Nucleus accumbens (tissue), 56 donors: ENCODE measurements at places on chromosomes 2 and 18.

GRCh38 chr2:191693778-191694177, 15.8 kb downstream of the NABP1 start:
- DNase-seq, result no peak

DNA sequence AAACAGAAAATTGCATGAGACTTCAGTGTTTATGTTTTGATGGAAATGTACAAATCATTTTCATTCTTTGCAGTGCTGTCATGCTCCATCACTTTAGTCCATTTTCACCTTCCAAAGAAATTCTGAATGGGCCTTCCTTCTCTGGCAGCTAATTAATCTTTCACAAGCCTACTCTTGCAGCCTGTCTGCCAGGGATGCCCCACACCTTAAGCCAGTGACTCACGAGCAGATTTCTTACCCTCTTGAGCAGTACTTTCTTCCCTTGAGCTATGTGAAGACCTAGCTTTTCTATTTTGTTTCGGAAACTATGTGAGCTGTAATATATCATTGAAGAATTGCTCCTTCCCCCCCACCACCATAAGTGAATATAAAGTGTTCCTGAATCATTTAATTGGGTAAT, 404.3 kb upstream of the VWC2L start:
- DNase-seq, result no peak

DNA sequence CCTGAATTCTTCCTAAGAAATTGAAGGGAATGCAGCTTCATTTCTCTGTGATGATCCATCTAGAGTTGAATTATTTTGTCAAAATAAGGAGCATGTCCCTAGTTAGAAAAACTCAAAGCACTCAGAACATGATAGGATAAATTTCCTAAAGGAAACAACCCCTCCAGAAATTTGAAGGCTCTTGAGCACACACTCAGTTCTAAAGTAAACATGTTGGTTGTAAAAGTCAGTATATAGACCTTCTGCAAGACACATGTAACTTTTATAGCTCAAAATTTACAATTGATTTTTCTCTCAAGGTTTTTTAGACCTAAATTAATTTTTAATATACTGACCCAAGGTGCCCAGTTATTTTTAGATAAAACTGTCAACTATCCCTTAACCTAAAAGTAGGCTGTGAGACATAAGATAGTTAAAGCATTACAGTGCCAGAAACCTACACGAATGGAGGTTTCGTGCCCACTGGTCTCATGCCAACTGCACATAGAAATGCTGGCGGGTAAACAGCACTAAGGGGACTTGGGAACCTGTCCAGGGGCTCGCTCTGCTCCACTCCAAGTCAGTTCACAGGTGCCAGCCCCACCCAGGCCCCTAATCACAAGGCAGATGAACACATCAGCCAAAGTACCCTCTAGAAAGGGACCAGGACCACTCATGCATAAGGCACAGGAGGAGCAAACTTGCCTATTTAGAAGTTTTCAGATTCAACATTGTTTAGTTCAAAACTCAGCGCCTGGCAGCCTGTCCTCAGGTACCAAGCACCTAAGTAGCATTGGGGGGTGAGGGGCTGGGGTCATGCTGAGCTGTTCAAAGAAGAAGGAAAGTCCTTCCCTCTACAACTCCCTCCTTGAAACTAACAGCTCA, 106.5 kb downstream of the SMC6 start:
- no peak for DNase-seq

DNA sequence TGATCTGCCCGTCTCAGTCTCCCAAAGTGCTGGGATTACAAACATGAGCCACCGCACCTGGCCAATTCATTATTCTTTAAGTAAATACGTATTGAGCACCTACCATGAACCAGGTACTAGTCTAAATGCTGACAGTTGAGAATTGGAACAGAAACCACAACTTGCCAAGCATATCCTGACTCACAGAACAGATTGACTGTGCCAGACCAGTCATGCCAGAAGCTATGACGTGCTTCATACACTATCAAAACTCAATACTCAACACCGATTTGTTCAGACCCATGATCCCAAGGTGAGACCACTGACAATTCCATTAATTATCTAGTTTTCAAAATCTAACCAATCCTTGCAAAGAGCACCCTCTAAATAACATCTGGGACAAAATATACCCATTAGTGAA, 148.6 kb downstream of the B3GNT2 start:
- DNase-seq, result no peak

DNA sequence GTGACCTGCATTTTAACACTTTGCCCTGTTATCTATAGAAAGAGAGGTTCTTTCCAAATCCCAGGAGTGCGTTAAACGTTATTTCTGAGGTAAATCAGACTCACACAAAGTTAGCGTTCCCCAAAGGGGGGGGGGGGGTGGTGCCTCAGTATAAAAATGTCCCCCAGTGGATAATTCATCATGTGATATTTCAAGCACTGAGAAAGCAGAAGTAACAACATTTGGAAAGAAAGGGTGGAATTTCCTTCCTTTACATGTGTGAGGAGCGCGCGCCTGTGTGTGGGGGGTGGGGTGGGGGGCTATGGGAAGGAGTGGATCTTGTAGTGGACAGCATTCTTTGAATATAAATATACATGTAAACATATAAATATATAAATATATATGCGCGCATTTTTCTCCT, 630.9 kb downstream of the NYAP2 start:
- DNase-seq, result no peak

- DNase-seq, result no peak
Measured at GRCh38 chr18:25594351-25594750, 242.4 kb upstream of the ZNF521 start.

DNA sequence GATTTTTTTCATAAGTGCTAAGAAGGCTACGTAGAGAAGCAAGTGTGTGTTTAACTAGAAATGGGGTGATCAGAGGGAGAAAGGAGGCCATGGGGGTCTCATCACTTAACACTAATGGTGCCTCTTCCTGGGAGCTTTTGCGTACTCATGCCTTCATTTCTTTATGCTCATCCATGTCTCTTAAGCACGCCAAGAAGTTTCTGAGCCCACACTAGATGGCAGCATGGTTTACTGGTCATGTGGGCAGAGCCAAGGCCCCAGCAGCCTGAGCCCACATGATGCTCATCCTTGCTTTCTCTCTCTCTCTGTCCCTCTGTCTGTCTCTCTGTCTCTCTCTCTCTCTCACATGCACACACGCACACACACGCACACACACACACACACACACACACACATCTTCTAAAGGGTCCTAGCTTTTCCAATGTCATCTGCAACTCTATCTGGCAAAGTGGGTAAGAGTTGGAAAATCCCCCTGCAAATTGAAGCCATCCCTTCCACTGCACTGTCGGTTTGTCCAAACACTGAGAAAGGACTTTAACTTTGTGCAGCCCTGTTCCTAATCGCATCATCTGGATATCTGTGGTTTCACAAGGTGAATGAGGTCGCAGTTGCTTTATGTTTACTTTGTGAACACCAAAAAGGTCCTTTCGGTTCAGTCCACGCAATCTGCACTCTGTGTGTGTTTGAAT, 137.1 kb upstream of the CCDC68 start:
- peak; percentile 1 for DNase-seq

GRCh38 chr2:225526760-225527390, 127.4 kb downstream of the NYAP2 start:
- DNase-seq, result no peak

DNA sequence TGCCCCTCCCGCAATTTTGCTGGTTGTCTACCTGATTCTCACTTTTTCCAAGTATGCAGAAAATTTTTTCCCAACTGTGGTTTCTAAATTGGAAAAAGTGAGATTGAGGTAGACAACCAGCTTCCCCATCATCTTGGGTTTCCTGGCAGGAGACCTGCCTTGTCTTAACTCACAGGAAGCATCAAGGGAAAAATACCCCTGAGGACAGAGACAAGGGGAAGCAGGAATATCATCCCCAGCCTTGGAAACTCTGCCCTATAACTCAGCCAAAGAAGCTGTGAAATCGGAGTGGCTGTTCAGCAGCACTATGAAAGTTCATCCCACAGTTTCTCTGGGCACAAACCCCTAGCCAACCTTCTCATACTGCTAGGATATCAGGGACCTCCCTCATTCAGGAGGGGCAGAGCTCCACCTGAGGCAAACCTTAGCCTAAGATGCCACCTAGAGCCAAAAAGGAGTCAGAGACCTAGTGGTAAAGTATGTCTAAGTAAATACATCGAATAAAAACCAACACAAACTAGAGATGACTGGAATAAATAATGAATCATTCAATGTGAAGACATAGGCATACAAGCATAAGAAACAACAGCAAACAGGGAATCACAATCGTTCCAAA, 68.2 kb downstream of the ZSWIM2 start:
- no peak for DNase-seq

DNA sequence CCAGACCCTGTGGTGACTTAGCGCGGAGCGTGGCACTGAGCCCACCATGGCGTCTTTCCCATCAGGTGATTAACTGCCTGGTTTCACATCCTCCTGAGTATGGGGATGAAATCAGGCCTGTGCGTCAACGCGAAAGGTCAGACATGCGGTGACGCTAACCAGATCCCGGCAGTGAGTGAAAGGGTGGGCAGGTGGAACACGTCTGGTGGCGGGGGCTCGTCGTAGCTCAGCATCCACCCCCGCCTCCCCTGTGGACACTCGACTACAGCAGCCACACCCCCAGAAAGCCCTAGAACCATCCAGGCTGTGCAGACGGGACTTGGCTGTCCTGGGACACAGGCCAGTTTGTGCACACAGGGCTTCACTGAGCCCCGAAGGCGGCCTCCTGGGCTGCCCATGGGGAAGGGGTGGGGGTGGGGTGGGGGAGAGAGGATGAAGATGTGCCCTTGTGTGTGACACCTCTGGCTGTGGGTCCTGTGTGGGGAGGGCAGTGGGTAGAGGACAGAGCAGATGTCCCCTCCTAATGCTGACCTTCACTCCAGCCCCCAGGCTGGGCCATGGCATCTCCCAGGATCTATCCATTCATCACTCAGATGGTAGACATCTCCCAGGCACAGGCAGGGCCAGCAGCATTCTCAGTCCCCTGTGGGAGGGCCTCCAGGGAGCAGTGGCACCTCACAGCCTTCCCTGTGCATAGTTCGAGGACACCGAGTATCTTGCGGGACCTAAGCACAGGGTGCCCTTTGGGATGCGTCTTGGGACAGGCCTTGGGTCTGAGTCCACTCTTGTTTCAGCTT, 27.5 kb downstream of the RAMP1 start:
- DNase-seq, result no peak

GRCh38 chr2:73889206-73889605, 3.6 kb upstream of the ACTG2 start:
- DNase-seq, result no peak

DNA sequence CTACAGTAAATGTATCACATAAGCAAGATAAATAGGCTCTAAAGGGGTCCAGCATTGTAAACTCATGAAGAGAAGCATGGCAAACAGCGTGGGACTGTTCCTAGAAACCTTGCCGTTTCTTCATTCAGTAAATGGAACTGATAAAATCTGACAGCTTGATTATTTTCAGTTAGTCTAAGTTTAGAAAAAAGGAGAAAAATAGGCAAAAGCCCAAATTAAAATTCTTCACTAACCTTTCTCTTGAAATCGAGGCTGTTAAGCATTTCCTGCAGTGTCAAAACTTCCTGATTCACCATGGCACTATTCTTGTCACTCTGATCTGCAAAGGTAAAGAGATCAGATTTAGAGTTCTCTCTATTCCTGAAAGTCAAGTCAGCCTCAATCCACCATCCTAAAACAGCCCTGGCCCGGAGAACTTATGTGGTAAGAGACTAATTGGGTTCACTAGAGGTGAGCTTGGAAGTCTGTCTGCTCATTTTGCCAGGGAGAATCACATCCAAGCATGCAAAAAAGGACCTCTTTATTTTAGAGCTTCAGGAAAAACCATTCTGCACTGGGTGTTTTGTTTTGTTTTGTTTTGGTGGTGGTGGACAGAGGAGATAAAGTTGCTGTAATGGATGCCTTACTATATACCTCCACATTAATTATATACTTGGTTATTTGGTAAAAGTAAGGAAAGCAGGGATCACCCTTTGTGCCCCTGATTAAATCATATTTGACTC, 52.4 kb upstream of the STAT1 start:
- DNase-seq, result no peak

- no peak for DNase-seq
Measured at GRCh38 chr2:29024882-29025430, 43.9 kb downstream of the TOGARAM2 start.

DNA sequence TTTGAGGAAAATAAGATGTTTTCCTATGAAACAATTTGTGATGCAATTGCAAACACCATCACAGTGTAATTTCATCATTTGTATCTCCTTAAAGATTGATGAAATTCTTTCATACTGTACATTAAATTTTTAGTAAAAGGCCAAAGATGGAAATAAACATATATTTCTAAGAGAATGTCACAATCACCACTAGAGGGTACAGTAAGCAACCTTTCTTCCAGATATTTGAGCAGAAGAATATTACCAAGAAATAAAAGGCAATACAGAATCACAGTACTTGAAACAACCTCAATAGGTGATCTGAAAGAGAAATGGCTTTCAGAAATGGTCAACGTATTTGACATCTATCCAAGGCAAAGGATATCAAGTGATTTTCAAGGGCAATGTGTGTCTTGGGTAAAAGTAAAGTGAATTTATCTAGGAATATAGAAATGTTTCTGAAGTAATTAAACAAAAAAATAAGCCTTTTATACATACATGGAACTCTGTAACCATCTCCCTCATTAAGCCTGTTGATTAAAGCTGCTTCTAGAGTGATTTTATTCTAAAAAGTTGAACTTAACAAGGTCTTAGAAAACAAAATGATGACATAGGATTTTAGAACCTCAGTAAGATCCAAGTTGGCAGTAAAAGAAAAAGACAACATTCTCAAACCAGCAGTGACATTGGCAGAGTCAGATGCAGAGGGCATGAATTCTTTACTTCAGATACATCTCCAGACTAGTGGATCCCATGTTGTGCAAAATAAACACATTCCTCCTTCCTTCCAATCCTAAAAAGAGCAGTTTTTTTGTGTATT, 90.3 kb upstream of the SESTD1 start:
- no peak for DNase-seq

- no peak for DNase-seq
Measured at GRCh38 chr2:11406267-11406957, 59.5 kb downstream of the E2F6 start.

DNA sequence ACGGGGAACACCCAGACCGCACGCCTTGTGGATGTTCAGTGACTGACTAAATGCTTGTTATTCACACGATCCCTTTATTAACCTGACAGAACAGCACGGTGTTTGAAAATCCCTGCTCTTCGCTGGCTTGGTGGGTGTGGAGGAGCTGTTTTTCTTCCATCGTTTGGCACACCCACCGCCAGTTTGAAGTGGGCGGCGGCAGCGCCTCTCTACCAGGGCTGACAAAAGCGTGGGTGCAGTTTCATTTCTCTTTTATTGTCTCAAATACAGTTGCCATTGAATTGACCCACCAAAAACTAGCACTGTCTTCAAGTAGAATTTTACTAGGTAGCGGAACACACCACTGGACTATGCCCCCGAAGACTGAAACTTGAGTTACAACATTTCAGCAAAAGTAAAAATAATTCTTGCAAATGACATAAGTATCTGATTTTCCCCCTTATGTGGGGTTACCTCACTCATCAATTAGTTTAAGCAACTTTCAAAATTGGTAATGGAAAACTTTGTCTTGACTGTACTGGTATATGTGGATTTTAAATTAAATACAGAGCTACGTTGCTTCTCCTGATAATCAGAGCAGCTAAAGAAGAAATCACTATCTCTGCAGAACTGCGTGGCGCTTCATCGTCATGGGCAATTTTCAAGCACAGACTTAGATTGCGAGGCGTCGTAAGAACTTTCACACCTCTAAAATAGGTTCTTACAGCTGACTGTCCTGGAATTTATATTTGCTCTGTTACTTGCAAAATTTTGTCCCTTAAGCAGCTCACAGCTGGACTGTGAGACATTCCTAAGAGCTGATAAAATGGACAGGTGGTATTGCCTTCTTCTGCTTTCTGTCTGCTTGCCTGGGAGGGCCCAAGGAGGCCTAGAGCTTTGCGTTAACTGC, 60.9 kb downstream of the LDLRAD4 start:
- DNase-seq, result no peak
